ENCODE measurements at places on chromosomes 12 and 14.

- no peak for DNase-seq
These were observed 86.2 kb upstream of the SYT1 start for GRCh38 chr12:78778339-78778738.

GRCh38 chr12:63888908-63889635 lies 44.6 kb downstream of the SRGAP1 start:
- no peak for DNase-seq

GRCh38 chr12:67705394-67706370 lies 57.1 kb downstream of the DYRK2 start:
- no peak for DNase-seq

GRCh38 chr14:43853541-43853940 lies 653.5 kb downstream of the FSCB start:
- DNase-seq: no peak

GRCh38 chr12:113348849-113349536 lies 9.4 kb upstream of the PLBD2 start:
- no peak for DNase-seq

DNA sequence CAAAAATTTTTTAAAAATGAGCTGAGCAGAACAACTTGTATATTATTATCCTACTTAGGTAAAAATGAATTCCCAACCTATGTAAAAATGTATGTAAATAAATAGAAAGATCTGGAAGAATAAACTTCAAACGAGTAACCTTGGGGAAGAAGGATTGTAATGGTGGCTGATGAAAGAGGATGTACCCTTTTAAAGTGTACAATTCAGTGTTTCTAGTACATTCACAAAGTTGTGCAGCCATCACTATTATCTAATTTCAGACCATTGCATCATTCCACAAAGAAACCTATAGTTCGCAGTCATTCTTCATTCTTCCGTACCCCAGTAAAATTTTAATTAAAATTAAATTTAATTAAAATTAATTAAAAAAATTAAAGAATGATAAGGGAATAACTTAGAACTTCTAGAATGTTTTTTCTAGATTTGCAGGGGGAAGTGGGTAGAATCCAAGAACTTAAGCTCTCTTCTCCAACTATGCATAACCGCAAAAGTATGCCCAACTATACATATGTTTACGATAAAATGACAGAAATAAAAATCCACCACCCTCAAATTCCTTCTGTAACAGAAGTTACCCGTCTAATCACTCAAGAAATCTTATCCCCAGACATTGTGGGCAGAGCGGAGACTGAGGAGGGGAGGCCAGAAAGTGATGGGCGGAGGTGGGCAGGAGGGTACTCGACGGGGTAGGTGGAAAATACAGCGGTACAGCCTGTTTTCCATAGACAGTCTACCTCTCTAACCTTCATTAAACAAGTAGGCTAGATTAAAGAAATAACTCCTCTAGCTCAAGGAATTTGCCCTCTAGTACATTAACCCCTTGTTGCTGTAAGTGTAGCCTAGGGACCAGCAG lies 921 bp downstream of the DEPDC4 start:
- no peak for DNase-seq

DNA sequence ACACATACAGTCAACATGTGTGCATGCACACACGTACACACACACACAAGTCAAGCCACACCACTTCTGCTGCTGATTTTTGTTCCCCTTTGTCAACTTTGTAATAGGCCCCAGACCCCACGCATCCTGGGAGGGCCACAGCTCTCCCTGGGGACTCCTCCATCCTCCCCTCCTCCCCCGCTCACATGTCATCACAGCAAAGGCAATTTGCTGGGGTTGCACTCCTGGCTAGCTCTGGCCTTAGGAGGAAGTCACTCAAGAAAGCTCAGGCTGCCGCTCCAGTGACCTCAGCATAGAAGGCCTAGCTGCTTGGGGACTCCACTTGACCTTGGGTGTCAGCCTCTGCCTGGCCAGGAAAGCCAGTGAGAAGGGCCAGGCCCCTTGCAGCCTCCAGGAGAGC lies 27.2 kb downstream of the NGB start:
- DNase-seq: no peak

- no peak for DNase-seq
These were observed 18.8 kb upstream of the RCOR1 start for GRCh38 chr14:102573591-102574046.

DNA sequence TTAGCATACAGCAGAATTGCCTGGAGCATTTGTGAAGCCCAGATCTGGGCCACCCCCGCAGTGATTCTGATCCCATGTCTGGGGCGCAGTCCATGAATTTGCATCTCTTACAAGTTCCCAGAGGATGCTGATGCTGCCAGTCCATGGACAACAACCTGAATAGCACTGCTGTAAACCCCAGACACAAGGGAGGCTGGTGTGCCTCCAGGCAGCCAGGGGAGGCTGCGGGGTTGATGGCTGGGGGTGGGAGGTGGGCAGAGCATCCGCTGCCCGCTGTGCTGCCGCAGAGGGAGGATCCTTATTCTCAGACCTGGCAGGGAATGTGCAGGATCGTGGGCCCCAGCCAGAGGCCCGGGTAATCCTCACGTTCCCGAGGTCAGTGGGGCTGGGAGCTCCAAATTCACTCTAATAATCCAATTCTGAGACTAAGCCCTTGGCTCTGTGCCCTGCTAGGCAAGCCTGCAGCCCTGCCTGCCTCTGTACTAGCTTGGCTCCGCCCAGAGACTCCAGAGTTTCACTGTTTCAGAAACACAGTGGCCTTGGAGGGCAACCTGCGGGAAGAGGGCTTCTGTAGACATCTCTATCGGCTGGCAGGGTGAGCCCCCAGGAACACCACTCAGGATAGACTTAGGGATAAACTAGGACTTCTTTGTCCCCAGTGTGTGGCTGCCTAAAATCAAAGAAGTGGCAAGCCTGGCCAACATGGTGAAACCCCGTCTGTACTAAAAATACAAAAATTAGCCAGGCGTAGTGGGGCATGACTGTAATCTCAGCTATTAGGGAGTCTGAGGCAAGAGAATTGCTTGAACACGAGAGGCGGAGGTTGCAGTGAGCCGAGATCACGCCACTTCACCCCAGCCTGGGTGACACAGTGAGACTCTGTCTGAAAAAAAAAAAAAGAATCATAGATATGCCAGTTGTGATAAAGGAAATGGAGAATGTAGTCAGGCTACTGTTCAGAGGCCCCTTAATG lies 17.8 kb upstream of the MLEC start:
- DNase-seq: peak; percentile 18

- no peak for DNase-seq
These were observed 5.3 kb downstream of the GYS2 start for GRCh38 chr12:21599143-21599999.

DNA sequence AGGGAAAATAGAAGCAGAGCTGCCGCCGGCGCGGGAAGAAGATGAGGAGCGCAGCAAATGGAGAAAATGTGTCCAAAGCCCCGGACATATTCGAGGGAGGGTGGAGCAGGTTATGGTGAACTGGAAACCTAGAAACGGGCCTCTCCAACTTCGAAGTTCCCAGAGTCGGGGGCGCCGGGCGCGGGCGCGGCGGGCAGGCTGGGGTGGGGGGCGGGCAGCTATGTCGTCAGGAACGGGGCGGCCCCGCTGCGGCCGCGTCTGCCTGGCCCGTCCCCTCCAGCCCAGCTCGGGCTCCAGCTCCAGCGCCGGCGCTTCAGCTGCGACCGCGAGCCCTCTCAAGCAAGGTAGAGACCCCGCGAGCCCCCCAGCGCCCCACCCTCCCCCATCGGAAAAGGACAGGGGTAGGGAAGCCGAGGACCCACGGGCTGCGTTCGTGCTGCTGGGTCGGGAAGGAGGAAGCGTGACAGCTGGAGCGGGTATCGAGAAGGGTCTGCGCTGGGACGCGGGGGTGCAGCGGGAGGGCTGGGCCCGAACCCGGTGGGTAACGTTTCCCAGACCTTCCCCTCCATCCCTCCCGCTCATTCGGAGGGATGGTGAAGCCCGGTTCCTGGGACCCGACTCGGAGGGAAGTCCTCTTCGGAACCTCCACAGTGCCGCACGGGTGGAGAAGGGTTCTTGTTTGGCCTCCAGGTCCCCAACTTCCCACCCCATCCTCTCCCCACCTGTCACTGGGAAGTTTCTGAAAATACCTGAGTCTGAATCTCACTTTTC lies 1.0 kb downstream of the DGKA start:
- DNase-seq: no peak

DNA sequence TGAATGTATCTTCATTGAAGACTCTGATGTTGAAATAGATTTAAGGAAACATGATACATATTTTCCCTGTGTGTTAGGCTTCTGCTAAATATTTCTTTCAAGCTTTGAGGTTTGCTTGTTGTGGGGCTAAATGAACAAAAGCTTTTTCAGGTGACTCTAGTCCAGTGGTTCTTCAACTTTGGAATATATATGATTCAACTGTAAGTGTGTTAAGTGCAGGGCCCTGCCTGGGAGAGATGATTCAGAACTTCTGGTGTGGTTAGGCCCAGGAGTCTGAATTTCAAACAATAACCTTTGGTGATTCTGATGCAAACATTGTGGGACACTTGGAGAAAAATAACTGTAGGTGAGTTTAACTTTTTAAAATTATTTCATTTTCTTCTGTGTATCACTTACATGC lies 93.0 kb downstream of the TRHDE start:
- no peak for DNase-seq

GRCh38 chr12:81176796-81177195 lies 98.9 kb downstream of the ACSS3 start:
- DNase-seq: no peak

DNA sequence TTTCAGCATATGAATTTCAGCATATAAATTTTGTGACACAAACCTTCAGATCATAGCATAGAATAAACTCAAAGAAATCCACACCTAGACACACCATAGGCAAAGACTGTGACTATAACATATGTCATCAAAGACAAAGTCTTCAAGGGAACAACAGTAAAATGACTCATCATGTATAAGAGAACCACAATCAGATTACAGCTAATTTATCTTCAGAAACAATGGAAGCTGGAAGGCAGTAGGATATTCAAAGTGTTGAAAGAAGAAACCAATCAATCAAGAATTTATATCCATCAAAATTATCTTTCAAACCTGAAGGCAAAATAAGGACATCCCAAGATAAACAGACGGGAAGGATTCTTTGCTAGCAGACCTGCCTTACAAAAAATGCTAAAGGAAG lies 29.0 kb downstream of the DLK1 start:
- DNase-seq: no peak
